Body of pancreas (tissue), 4 donors: ENCODE measurements at places on chromosomes 2 and 18. TPM values are rescaled to one million over a fixed set of nuclear protein-coding genes. Genes with fewer than 3 reads are reported as not detected.

The DNAJC5G gene
- 1.3 TPM for total RNA-seq

The TCF7L1 gene
- 4.3 TPM for total RNA-seq

The MAP2 gene
- 32.9 TPM for total RNA-seq

- H3K36me3 ChIP-seq = no peaks in the 10 kb centered on the region
- H3K27me3 ChIP-seq = no peaks in the 10 kb centered on the region
- DNase-seq = no peak
- H3K4me3 ChIP-seq = no peak overlapping the region
- H3K4me1 ChIP-seq = no peaks in the 10 kb centered on the region
- no peak overlapping the region for H3K27ac ChIP-seq
Measured at GRCh38 chr18:51614033-51614432, 416.6 kb upstream of the MEX3C start.

DNA sequence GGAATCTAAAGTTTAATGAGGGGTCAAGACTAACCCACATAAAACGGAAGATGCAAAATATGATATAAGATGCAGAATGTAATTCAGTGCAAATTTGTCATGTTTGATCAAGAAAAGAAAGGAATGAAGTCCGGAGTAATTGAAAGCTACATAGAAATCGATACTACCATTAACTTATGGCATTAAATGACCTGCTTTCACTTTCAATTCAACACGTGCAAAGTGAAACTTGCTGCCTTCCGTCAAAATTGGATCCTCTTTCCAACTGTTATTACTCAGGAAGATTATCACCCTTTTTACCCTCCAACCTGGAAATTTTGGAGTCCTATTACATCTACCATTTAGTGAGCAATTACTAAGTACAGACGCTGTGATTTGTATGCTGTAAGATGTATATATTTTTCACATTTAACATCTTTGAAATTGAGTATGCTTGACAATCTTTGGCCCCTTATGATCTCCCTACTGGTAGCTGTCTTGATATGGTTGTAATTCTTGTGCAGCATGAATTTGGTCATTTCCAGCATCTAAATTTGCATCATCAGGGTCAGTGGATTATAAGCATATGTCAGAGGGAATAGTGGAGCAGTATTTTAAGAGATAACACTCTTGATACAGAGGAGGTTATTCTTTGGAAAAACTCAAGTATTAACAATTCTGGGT is 18.6 kb downstream of the UNC80 start:
- no peak for DNase-seq
- no peaks in the 10 kb centered on the region for H3K27me3 ChIP-seq
- H3K4me3 ChIP-seq = no peak overlapping the region
- H3K27ac ChIP-seq = no peak overlapping the region
- H3K4me1 ChIP-seq = no peaks in the 10 kb centered on the region

GRCh38 chr2:169979025-169979424 is 151.8 kb downstream of the UBR3 start:
- DNase-seq = no peak
- no peaks in the 10 kb centered on the region for H3K27me3 ChIP-seq
- no peak overlapping the region for H3K4me3 ChIP-seq

DNA sequence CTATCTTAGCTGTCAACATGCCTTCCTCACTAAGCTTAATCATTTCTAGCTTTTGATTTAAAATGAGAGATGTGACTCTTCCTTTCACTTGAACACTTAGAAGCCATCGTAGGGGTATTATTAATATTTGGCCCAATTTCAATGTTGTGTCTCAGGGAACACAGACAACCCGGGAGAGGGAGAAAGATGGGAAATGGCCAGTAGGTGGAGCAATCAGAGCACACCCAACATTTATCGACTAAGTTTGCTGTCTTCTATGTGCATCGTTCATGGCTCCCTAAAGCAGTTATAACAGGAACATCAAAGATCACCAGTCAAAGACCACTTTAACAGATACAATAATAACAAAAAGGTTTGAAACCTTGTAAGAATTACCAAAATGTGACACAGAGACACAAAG is 110.2 kb downstream of the OLA1 start:
- no peaks in the 10 kb centered on the region for H3K4me1 ChIP-seq
- H3K36me3 ChIP-seq = no peaks in the 10 kb centered on the region
- H3K27ac ChIP-seq = no peak overlapping the region

DNA sequence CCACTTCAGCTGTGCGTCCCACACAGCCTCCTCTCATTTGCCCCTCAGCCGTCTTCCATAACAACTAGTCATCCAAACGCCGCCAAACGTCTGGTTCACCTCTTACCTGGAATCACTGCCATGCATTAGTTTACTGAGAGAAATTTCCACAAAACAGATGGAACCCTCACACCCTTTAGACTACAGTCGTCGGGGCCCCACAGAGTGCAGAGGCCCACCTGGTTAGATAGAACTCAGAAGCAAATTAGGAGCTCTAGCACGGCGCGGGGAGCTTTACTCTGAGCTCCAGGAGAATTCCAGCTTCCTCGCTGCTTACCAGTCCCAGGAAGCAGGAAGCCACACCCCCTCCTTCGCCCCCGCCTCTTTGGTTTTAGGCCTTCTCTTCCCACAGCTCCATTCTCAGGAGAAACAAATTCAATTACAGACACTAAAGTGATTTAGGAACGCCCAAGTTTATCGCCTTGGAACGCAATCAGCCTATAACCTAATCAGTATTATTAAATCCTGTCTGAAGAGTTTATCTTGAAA is 9.4 kb downstream of the RNU2-63P start:
- DNase-seq = no peak
- no peak overlapping the region for H3K4me3 ChIP-seq
- H3K36me3 ChIP-seq = no peaks in the 10 kb centered on the region
- no peaks in the 10 kb centered on the region for H3K27me3 ChIP-seq
- no peaks in the 10 kb centered on the region for H3K4me1 ChIP-seq
- no peak overlapping the region for H3K27ac ChIP-seq

DNA sequence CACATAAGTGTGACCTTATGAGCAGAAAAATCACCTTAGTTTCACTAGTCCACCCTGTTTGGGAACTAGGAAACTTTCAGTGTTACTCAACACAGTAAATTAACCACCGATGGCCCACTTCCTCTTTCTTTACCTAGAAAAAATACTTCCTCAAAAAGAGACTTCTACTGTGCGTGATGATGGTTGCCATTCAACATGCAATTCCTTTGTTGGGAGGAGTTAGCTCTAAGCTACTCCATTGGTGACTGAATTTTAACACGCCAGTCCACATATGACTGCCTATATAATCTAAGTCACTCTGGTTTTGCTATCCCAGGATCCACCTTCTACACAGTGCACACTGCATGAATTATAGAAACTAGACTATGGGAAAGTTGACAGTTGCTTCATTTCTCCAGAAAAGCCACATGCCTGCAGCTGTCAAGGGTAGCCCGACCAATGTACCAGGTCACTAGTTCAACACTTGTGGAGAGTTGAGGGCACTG is 47.8 kb upstream of the REG3G start:
- no peaks in the 10 kb centered on the region for H3K4me1 ChIP-seq
- no peaks in the 10 kb centered on the region for H3K27me3 ChIP-seq
- no peak overlapping the region for H3K4me3 ChIP-seq
- H3K36me3 ChIP-seq = no peaks in the 10 kb centered on the region

GRCh38 chr18:77905011-77905410 is 655.4 kb downstream of the GALR1 start:
- H3K36me3 ChIP-seq = no peaks in the 10 kb centered on the region
- H3K27ac ChIP-seq = no peak overlapping the region
- no peaks in the 10 kb centered on the region for H3K27me3 ChIP-seq
- no peak overlapping the region for H3K4me3 ChIP-seq
- no peak for DNase-seq
- H3K4me1 ChIP-seq = peaks cover 4% of the 10 kb centered on the region

- H3K4me1 ChIP-seq = peaks cover 16% of the 10 kb centered on the region
- H3K36me3 ChIP-seq = no peaks in the 10 kb centered on the region
- H3K27ac ChIP-seq = no peak overlapping the region
- no peak for DNase-seq
- H3K27me3 ChIP-seq = no peaks in the 10 kb centered on the region
Measured at GRCh38 chr2:23132000-23132399, 253.0 kb upstream of the KLHL29 start.

GRCh38 chr2:147174824-147175254 is 670.0 kb upstream of the ACVR2A start:
- no peak overlapping the region for H3K4me3 ChIP-seq
- DNase-seq = no peak
- H3K27ac ChIP-seq = no peak overlapping the region
- no peaks in the 10 kb centered on the region for H3K4me1 ChIP-seq
- no peaks in the 10 kb centered on the region for H3K36me3 ChIP-seq

DNA sequence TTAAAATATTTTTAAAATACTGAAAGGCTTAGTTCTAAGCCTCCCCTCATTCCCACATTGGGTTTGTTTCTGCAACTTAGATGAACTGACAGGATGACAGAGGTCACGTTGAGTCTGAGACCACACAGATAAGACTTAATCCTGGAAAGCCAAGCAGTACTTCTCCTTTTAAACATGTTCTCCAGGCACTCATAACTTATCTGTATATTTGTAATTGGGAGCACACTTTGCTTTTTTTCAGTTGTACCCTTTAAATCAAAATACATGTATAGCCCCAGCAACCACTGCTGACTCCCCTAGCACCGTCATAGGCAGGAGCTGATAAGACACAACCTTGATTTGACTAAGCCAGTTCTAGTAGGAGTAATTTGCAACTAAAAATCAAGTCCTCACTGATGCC is 394.8 kb downstream of the PID1 start:
- no peak overlapping the region for H3K27ac ChIP-seq
- H3K27me3 ChIP-seq = no peaks in the 10 kb centered on the region

- no peak overlapping the region for H3K27ac ChIP-seq
- DNase-seq = no peak
- no peaks in the 10 kb centered on the region for H3K4me1 ChIP-seq
- no peak overlapping the region for H3K4me3 ChIP-seq
- H3K27me3 ChIP-seq = no peaks in the 10 kb centered on the region
- no peaks in the 10 kb centered on the region for H3K36me3 ChIP-seq
Measured at GRCh38 chr2:183389546-183390080, 265.4 kb downstream of the NUP35 start.

GRCh38 chr2:172021074-172021931 is 21.6 kb downstream of the METAP1D start:
- H3K27me3 ChIP-seq = no peaks in the 10 kb centered on the region
- H3K4me3 ChIP-seq = no peak overlapping the region
- peak; percentile 19 for DNase-seq
- no peak overlapping the region for H3K27ac ChIP-seq

DNA sequence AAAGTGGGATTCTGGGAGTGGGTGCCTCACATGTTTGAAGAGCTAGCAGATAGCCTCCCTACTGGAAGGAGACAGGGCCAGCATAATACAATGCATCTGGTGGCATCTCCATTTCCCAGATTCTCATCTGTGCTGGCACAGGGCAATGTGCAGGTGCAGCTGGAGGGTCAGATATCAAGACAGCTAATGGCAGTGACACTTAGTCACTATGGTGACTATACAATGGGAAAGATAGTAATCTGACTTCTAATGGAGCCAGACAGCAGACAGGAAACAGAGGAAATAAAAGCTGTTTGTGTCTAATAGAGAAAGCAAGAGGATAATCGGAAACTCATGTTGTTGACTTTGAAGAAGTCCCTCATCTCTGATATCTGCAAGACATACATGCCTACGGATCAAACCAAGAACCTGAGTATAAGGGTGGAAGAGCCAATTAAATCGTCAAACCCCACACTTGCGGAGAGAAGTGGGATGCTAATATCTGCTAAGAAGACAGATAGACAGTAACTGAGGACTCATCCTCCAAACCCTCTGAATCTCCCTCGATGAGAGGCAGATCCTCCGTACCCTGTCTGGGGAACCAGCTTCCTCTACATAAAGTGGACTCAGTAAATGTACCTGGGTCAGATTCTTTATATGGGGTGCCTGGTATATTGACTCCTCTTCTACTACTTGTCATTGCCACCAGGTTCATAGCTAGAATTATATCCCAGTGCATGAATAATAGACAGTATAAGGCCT is 692.7 kb downstream of the SOCS6 start:
- H3K27ac ChIP-seq = no peak overlapping the region
- DNase-seq = no peak
- no peaks in the 10 kb centered on the region for H3K4me1 ChIP-seq
- H3K4me3 ChIP-seq = no peak overlapping the region
- H3K36me3 ChIP-seq = no peaks in the 10 kb centered on the region

DNA sequence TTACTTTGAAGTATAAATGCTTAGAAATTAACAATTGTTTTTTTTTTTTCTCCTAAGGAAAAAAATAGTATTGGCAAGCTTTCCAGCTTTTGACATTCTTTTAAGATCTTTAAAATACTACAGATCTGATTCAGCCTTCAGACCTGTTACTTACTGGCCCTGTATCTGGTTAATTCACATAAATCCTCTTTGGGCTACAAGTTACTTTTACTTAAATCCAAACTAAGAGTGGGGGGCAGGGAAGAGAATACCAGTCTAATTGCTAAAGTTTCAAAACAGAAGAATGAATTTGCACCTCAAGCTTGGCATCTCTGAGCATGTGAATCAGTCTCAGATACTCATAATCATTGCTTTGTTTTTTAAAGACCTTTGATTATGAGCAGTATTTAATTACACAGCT is 386.3 kb downstream of the PARD3B start:
- no peak overlapping the region for H3K27ac ChIP-seq
- no peaks in the 10 kb centered on the region for H3K4me1 ChIP-seq
- H3K27me3 ChIP-seq = no peaks in the 10 kb centered on the region
- DNase-seq = no peak
- no peak overlapping the region for H3K4me3 ChIP-seq

DNA sequence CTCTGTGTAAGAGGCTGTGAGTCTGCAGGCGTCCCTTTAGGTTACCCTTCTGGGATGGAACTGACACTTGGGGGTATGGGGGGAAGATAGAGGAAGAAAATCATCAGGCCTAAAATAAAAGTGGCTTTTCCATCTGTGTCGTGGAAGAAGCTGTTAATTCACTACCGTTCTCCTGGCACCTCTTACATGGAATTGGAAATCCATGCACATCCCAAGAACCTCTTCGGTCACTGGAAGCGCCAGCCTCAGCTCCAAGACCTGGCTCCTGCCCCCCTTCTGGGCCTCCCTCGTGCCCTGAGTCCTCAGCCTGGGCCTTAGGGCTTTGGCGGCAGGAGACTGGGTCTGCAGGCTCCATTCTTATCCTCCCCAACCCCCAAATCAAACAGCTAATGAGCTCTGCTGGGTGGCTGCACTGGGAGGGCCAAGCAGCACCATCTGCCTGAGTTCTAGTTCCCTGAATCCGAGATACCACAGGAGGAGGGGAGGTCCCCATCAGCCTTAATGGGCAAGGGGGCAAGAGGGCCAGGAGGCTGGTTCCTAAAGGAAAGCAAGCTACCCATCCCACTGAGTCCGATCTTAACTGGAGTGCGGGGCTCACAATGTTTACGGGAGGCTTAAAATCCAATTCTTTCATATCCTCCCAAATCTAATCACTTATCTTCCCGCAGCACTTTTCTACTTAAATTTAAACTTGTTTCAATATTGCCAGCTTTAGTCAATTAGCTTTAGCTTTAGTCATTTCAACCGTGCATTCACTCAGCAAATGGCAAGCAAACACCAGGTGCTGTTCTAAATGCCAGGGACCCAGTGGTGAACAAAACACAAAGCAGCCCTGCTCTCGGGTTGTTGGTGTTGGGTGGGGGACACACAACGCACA is 52.8 kb downstream of the FAM178B start:
- no peaks in the 10 kb centered on the region for H3K27me3 ChIP-seq
- DNase-seq = no peak
- no peaks in the 10 kb centered on the region for H3K36me3 ChIP-seq

GRCh38 chr2:240277073-240277806 is 136.8 kb upstream of the OTOS start:
- peak; percentile 79 for DNase-seq
- peaks cover 13% of the 10 kb centered on the region for H3K4me1 ChIP-seq
- H3K36me3 ChIP-seq = no peaks in the 10 kb centered on the region
- no peaks in the 10 kb centered on the region for H3K27me3 ChIP-seq
- no peak overlapping the region for H3K4me3 ChIP-seq
